ENCODE measurements at places on chromosomes 7 and 10.

GRCh38 chr7:80517282-80517747, 5.5 kb upstream of the GNAT3 start:
- DNase-seq = no peak

DNA sequence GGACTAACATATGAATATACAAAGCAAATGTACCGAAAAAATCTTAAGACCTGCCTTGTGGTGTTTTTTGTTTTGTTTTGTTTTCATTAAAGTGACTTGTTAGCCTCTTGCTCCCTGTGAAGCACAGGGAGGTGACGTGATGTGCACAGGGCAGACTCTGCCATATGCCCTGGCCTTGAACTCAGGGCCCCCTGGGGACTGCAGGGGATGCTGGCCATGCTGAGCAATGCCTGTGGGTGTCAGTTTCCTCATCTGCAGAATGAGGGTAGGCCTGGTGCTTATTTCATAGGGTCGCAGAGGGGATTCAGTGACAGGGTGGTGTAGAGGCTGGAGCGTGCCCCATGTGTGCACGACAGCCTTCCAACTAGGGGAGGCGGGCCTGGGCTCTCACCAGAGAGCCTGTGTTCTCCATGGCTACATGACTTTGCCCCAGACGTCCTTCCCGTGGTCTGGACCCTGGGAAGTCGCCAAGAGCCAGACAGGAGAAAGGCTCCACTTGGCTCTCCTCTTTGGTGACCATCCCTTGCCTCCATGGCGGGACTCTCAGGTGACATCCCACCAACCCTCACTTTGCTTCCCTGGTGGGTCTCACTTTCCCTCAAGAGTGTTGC, 14.5 kb downstream of the EGFR start:
- no peak for DNase-seq

DNA sequence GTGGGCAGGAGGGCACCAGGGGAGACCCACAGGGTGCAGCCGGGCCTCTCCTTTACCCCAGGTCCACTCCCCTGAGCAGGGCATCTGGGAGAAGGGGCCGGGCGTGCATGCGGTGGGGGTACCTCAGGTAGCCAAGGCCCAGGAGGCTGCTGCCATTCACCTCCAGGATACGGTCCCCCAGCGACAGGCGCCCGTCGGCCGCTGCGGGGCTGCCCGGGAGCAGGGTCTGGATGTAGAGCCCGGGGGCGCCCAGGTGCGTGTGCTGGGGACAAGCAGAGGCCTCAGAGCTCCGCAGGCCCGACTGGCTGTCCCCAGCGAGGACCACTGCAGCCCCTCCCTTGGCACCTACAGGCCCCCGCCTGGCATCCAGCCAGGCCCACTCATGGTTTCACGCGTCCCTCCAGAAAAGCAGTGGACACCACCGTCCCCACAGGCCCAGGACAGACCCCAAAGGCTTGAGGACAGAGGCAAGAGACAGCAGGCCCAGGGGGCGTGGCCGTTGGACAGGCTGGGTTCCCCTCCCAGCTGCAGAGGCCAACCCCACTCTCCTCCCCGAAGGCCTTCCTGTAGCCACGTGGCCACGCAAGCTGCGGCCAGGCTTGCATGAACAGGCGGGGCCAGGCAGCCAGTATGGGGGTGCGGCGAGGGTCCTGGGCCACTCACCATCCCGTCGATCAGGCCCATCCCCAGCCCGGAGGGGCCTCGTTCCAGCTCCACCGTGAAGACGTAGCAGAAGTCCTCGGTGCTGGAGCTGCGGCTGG, 24.3 kb downstream of the AP5Z1 start:
- DNase-seq = no peak

- no peak for DNase-seq
Measured at GRCh38 chr7:5613607-5614006, 167.9 kb downstream of the RNF216 start.

DNA sequence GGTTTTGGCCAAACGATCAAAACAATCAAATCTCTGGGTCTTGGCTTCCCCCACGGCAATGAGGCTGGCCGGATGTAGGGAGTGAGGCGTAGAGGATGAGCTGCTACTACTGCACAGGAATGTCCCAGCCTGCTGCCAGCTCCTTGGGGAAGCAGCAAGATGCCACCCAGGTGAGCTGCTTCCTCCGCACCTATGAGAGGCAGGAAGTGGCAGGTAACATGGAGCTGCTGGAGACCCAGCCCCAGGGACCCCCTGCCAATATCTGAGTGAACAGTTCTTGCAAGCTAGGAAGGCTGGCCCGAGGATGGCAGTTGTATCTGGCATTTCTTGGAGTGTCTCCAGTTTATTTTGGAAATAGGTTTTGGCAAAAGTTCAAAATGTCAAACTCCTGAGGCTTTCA, 413.5 kb downstream of the DNAJB6 start:
- DNase-seq = no peak

GRCh38 chr10:66292922-66293321, 632.9 kb upstream of the LRRTM3 start:
- DNase-seq = no peak

DNA sequence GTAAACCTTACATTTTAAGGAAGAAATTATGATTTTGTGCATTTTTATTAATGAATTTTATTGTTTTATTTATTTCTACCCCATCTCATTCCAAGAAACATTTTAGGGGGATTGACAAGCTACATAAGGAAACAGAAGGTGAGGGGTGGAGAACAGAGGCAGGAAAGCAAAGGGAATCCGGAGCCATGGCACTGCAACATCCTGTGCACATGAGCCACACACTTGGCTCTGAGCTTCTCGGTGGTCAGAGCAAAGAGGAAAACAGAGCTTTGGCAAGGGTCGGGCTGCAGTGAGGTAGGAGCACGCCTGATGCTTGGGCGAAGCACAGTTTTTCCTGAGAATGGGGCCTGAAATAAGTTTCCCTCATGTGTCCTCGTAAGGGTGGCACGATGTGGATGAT, 68.9 kb downstream of the COL13A1 start:
- DNase-seq = no peak

All from KG1 (cell line).